ENCODE measurements at places on chromosomes 6 and 20.

DNA sequence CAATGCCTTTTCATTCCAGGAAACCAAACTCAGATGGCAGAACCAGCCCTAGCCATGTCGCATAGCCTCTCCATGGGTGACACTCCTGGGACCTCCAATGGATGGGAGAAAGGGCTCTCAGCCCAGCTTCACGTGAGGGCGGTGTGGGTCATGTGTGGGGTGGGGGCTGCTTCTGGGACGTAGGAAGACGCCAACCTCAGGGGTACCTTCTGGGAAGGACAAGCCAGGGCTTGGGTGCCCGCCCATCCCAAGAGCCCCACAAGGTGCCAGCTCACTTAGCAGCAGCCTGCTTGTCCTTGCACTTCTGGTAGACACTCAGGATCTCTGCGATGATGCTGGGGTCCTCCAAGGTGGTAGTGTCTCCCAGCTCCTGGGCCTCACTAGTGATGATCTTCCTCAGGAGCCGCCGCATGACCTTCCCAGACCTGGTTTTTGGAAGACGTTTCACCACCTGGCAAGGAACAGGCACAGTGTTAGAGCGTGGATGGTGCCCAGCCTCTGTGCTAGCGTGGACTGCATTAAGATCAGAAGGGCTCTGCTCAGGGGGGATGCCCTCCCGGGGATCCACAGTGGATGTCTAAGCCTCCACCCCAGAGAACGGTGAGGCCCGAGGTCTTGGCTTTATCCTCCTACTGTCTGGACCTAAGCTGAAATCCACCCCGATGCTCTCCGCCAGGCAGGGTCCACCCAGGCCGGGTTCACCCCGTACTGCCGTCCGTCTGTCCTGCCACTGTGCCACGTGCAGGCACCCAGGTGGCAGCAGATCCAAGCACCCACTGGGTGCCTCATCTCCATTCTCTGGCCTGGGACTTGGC, 15.1 kb upstream of the APMAP start:
- DNase-seq = no peak

DNA sequence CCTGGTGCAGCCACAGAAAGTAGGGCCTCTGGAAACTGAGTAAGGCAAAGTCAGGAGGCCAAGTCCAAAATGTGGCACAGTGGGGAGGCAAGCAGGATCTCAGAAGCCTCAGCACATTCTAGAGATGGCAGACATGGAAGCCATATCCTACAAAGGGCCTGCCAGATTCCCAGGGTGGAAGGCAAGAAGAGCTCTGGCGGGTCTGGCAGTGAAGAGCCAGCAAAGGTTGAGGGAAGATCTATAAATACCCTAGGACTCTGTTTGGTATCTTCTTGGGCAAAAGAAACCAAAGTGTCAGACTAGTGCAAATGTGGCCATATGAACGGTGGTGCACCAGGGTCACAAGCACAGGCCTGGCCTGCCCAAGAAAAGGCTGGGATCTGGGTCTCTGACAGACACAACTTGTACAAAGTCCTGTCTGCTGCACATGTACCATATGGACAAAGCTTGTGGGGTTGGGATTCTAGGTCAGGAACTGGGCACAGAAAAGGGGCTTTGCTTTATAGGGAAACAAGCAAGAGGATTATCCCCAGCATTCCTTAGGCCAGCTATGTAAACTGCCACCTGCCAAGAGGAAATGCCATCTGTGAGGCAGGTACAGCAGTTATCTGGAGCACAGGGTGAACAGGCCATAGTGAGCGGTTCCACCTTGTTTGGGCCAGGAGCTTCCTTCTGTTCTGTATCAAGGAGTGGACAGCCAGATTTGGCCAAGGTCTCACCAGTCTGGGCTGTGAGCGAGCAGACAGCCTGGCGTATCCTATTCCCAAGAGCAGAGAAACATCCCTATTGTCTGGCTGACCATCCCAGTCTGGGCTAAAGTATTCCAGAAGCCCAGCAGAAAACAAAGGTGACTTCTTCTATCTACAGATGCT, 36.3 kb upstream of the SLC4A11 start:
- DNase-seq = no peak

DNA sequence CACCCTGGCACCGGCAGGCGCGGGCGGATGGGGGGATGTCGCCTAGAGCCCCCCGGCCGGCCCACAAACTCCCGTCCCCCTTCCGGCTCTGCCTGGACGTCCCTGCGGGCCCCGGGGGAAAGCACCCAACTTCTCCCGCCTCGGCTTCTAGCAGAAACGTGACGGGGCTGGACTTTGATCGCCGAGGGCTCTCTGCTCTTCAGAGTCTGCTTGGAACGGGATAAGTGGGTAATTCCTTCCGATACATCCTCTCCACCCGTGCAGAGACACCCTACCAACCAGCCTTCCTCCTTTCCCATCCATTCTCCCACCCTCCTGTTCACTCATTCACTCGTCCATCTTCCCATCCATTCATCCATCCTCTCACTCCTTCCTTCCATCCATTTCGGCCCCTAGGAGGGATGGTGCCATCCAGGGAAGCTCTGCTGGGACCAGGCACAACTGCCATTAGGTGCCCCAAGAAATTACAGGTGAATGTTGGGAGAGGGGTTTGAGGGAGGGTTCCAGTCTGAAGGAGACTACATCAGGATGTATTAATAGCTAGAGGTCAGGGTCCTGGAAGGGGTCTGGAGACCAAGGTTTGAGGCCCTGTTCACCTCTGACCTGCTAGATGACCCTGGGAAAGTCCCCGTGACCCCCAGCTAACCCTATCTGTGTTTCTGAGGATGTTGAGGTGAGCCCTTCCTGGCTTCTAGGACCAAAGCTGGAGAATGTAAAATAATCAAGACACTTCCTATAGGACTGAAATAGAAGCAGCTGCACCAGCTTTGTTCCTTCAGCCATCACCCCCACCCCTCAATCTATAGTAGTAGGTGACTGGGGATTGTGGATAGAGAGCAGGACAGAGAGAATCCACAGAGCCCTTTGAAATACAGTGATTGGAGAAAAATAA, 538 bp downstream of the TTLL9 start:
- DNase-seq = no peak

- DNase-seq = no peak
Observed at GRCh38 chr6:134424798-134425170, 106.9 kb upstream of the SGK1 start.

- no peak for DNase-seq
Observed at GRCh38 chr6:119353696-119354095, 4.1 kb upstream of the MAN1A1 start.

DNA sequence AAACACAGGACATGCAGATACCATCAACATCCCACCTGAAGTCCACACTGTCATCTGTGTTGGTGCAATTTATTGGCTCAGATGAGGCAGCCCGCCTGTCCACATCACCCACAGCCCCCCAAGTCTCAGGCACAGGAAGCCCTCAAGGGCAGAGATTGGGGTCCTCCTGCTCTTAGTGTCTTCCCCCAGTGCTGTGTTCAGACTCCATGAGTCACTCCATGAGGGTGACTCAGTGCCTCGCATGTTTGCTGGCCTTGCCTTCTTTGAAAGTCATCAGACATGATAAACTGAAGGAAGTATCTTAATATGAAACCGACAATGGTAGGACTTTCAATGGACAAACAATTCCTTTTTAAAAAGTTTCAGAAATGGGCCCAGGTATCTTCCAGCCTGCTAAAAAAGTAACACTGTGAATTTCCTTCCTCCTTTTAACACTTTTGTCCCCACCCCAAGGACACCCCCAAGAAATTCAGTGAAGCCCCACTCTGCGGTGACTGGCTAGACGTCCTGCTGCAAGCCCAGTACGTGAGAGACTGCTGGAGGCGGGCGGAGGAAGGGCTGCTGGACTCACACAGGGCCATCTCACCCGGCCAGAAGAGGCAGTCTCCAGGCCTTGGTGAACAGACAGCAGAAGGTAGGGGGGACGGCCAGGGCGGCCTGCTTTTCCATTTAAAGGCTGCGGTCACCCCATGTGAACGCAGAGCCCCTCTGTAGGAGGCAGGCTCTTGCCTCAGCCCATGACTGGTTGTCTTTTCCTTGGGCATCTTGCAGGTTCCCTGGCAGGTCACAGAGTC, 43.0 kb upstream of the KCNK16 start:
- DNase-seq = no peak

DNA sequence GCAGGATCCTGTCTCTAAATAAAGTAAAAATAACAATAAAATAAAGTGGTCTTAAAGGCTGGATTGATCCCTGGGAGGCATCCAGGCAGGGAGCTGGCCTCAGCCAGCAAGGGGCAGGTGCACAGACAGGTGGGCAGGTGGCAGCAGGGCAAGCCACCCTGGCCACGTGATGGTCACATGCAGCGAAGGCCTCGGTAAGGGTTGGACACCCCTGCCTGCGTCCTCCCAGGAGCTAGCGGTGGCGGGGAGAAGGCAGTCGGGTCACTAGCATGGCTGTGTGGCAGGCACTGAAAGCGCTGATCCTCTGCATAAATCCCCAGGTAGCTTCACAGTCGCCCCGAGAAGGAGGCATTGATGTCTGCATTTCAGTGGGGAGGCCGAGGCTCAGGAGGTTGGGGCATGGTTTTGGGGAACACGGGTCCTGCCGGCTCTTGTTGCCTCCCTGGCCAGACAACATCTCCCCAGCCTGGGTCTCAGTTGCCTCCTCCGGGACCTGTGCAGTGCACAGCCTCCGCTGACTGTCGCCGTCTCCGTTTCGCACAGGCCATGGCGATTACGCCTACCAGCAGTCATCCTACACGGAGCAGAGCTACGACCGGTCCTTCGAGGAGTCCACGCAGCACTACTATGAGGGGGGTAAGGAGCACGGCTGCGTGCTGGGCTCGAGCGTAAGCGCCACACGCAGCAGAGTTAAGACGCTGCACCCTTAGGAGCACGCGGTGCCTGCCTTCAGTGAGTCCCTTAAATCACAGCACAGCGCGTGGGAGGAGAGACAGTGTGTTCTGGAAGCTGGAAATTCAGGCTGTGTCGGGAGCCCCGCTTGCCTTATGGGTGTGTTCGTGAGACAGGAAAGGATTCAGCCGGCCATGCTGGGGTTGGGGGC, 17.7 kb upstream of the MTG2 start:
- no peak for DNase-seq

GRCh38 chr6:159610881-159611280, 82.2 kb downstream of the SOD2 start:
- DNase-seq = no peak

- DNase-seq = no peak
Observed at GRCh38 chr6:3887150-3887700, 38.1 kb downstream of the FAM50B start.

GRCh38 chr6:3259491-3259958, 778 bp downstream of the PSMG4 start:
- DNase-seq = no peak

- DNase-seq = no peak
Observed at GRCh38 chr6:124941259-124941658, 21.0 kb upstream of the RNF217 start.

DNA sequence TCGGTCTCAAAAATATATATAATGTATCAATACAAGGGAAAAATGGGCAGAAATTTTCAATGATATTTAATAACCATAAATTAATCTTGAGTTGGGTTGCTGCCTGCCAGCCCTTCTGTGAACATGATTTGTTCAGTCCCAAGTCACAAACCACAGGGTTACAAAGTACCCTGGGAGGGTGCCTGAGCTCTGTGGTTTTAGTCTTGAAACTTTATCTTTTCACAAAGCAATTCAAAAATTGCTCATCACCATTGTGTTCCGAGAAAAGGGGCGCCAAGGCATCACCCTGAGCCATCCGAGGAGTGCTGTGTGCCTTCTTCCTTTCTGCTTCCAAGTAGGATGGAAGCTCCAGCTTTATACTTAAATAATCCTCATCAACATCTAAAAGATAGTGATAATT, 141.6 kb upstream of the AKAP12 start:
- DNase-seq = no peak

DNA sequence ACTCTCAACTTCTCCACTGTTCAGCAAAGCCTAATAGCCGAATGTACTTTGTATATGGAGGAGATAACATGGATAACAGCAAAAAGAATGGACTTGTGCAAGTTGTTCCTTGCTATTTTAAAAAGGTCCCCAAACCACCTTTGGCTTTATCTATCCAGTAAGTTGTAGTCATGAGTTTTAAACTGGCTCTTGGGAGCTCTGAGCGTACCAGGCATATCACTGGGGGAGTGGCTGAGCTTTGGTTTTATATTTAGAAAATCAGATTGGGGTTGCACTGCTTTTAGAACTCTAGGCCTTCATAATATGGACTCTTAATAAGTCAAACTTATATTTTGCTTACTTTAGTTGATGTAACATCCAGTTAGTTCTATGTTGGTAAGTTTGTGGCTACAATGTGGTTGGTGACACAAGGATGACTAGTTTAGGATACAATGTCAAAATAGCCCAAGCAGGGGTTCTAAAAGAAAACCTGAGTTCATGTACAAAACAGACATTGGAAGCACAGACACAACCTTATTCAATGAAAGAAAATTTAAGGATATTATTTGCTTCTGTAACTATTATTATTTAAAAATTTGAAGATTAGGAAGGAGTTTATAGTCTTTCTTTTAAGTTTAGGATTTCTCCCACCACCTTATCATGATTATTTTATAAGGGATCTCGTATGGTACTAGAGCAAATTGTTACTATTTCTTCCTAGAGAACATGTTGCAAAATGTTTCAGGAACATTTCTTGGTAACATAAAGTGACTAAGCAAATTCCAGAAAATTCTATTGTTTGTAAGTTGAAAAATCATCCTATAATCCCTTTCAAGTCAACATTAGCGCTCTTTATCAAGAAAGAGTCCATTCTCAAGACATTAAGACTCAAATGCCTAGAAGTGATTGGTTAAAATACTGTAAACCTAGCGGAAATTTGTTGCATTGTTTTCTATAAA, 165.8 kb upstream of the SUPT3H start:
- DNase-seq = no peak

DNA sequence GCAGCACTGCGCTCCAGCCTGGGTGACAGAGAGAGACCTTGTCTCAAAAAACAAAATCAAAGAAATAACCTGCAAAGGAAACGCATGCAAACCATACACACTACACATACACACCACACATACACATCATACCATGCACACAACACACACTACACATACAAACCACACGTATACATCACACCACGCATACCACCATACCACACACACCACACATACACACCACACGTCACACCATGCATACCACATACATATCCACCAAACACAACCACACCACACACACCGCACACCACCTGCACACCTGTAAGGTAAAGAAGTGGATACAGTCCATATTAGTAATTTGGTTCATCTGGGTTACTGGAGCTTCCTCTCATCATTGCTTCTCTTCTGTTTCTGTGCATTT, 32.3 kb upstream of the F13A1 start:
- no peak for DNase-seq

GRCh38 chr6:118775381-118775780, 118.6 kb upstream of the ASF1A start:
- DNase-seq = no peak

DNA sequence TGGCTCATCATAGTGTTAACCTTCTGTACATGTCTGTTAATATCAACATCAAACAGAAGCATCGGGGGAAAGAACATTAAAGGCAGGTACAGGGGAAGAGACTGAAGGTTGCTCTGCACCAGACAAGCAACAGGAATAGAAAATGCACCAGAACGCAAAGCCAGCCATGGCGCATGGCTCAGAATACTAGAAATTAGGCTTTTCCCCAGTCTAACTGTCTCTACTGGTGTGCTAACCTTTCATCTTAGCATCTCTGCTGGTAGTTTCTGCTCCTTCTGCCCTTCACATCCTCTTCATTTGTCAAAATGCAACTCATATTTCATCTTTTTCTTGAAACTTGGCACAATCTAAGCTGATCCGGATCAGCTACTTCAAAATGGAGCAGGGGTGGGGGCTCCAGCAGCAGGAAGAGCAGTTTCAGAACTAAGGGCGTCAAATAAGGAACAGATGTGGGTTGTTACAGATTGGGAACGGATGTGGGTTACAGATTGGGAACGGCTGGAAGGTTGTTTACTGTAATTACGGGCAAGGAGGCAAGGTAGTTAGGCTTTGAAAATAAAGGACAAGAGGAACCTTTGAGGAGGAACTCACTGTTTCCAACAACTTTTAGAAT, 13.1 kb upstream of the RNASET2 start:
- no peak for DNase-seq

GRCh38 chr6:151110576-151110905, 129.2 kb upstream of the AKAP12 start:
- no peak for DNase-seq

Data from vagina (tissue), 2 donors.